ENCODE measurements at places on chromosomes 2 and 18.
A peak's percentile ranks its signal among the peaks of the same experiment; 100 is the strongest.

DNA sequence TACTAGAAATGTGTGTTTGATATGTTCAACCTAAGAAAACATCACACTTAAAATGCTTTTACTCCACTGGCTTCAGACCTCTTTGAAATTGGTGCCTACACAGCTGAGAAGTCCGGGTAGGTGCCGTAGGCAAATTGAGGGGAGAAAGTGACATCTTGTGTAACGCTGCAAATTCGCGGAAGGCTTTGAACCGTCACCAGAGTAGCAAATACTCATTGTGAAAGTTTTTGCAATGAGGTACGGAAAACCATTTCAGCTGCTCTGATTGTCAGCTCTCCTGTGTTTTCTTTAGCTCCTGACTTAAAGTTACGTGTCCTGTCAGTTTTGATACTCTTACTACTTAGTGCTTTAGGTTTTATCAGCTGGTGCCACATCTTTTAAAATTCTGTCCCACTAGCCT, 224.5 kb downstream of the FAM210A start:
- DNase-seq: no peak

- no peak for DNase-seq
These were observed 56.9 kb downstream of the DPYSL5 start for GRCh38 chr2:26904839-26905238.

GRCh38 chr2:132416723-132417395, at the start of gene GPR39:
Gene GPR39 (plus strand): TSS chr2:132416805.
- DNase-seq: no peak

GRCh38 chr2:99827296-99827999, 314.9 kb downstream of the AFF3 start:
- peak; percentile 73 for DNase-seq

- no peak for DNase-seq
These were observed 11.7 kb downstream of the AGPS start for GRCh38 chr2:177404243-177404642.

DNA sequence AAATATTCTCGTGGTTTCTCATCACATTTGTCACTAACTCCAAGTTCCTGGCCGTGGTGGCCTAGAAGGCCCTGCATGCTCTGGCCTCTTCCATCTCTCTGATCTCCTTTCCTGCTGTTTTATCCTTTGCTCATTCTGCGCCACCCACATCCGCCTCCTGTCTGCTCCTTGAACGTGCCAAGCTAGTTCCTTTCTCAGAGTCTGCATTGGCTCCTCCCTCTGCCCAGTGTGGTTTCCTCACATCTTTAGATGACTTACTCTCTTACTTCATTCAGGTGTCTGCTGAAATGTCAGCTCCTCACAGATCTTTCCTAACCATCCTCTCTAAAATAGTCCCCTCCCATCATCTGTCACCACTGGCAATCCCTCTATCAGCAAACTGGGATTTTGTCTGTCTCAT, 158.6 kb upstream of the RBMS1 start:
- peak; percentile 81 for DNase-seq

DNA sequence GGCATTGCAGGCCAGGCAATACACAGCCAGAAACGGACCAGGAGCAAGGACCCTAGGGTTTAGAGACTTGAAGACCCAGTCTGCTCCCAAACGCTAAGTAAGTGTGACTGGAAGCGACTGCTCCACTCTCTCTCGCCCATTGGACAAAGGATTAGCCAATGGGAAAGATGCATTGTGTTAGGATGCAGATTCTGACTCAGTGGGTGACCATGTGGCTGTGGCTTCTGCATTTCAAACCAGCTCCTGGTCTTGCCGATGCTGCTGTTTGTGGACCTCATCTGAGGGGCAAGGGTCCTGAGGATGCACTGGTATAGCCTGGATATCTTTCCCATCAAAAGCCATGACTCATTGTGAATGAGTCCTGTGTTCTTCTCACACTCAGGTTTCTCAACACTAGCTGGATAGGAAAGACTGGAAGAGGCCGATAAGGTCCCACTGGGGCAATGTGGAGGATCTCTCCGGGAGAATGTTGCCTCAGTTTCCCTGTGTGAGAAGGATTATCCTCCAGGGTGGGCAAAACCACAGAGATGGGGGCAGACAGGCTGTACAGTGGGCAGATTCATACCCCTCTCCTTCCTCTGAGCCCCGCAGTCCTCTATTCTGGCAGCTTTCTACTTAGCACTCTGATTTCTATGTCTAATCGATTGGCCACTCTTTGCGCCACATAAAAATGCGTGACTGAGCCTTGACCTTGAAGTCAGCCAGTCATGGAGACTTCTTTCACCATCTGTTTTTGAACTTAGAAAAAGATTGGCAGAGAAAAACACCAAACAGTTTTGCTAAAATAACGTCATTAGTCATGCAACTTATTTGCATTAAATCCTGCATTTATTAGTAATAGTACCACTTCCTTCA, 257.1 kb downstream of the PRKCE start:
- no peak for DNase-seq

- no peak for DNase-seq
These were observed 385.3 kb downstream of the RBM43 start for GRCh38 chr2:150876251-150876950.

- no peak for DNase-seq
These were observed 74.4 kb downstream of the RIF1 start for GRCh38 chr2:151484100-151484499.

DNA sequence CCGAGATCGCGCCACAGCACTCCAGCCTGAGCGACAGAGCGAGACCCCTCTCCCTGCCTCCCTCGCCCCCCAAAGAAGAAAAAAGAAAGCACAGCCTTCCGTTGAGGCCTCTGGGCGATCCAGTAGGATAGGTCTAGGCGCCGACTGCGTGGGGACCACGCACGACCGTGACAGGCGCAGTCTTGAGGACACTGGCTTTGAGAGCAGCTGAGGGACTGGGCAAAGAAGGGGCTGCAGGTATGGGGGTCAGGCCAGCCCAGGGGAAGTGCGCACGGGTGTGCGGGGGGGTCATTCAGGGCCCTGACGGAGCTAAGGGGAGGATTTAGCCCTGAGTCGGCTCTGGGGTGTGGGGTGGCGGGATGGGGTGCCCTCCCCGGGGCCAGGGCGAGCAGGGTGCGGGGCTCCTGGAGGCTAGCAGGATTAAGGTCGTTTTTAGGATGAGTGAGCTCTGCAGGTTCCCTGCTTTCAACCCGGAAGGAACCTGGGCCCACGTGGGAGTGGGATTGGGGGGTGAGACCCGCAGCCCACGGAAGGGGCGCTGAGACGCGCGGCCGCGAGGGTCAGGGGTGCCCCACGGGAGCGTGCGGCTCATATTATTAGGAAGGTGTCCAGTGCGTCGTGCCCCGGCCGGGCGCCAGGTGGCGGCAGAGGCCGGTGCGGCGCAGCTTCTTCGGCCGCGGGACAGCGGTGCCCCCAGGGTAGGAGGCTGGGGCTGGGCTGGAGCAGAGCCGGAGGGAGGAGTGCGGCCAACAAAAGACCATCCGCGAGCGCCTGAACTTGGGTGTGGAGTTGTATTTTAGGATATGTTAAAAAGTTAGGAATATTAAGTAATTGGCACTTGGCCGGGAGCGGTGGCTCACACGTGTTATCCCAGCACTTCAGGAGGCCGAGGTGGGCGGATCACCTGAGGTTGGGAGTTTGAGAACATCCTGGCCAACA, 20.5 kb upstream of the ZNF236 start:
- peak; percentile 50 for DNase-seq

DNA sequence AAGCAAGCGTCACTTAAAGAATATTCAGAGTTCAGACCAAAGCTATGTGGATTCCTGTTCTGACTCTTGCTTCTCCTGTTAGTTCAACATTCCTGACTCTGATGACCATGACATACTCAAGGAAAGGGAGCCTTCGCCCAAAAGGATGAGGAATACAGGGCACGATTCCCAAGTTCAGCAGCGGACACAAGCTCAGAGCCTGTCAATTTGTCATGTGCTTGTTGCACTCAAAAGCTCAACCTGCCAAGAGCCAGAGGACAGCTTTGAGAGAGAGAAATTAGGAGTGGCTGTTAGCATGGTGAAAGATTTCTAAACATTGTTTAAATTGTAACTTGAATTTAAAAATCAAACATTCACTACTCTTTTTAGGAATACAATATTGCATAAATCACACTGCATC, 33.3 kb downstream of the APLF start:
- no peak for DNase-seq

GRCh38 chr2:196208915-196209314, 37.5 kb upstream of the STK17B start:
- no peak for DNase-seq

DNA sequence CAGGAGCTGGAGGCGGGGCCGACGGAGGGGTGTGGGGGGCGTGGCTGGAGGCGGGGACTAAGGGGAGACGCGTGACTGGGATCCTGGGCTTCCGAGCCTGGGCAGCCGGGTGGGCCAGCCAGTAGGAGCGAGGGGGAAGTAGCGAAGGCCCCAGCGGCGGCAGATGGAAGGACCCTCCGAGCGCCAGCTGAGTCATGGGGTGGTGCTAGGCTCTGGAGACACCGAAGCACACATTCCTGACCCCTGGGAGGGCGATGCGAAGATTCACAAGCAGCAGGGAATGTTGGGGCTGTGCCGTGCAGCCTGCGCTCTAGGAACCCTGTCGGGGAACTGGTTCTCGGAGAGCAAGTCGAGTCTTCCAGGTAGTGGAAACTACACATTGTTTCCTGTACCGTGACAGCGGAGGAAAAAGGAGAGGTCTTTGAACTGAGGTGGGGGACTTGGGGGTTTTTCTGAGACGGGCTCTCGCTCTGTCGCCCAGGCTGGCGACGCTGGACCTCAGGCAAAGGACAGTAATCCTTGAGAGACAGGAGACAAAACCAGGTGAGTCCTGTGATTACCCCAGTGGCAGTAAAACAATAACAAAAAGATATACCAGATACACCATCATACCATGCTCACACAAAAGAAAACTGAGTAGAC, 650 bp upstream of the AFG3L2 start:
- no peak for DNase-seq

DNA sequence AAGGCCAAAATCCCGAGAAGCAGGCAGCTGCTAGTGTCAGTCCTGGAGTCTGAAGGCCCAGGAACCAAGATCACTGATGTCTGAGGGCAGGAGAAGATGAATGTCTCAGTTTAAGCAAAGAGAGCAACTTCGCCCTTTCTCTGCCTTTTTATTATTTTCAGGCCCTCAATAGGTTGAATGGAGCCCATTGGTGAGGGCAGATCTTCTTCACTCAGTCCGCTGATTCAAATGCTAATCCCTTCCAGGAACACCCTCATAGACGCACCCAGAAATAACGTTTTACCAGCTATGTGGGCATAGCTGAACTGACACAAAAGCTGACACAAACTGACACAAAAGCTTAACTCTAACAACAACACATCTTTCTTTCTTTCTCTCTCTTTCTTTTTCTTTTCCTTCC, 78.0 kb upstream of the KCNJ3 start:
- DNase-seq: no peak

GRCh38 chr2:191567206-191567605, 110.7 kb upstream of the NABP1 start:
- no peak for DNase-seq

- DNase-seq: no peak
These were observed 38.3 kb downstream of the ST3GAL5 start for GRCh38 chr2:85850451-85850850.

DNA sequence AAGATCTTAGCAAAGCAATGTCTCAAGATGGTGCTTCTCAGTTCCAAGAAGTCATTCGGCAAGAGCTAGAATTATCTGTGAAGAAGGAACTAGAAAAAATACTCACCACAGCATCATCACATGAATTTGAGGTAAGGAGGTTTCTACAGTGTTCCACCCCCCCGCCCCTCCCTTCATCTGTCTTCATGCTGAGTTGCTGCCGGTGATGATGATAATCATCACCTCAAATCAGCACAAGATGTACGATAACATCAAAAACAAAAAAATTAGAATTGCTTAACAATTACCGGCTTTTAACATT, 14.6 kb downstream of the UGP2 start:
- DNase-seq: peak; percentile 76

- no peak for DNase-seq
These were observed 1109.2 kb downstream of the LRP1B start for GRCh38 chr2:141021611-141022010.

- DNase-seq: no peak
These were observed 172.6 kb upstream of the PIEZO2 start for GRCh38 chr18:11322006-11322405.

DNA sequence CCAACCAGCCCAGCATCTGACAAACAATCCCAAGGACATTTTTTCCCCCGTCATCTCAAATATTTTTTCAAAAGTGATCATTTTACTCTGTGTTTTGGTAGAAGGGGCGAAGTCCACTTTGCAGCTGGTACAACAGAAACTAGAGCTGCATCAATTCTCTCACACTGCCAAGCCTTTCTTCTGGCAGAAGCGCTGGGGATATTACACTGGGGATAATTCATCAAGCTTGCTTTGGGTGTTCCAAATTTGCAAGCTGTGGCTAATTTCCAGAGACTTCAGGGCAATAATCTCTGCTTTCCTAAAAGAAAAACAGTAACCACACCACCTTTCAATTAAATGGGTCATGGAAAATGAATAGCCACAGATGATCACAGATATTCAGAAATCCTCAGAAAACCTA, 238.3 kb downstream of the SLC8A1 start:
- DNase-seq: no peak

DNA sequence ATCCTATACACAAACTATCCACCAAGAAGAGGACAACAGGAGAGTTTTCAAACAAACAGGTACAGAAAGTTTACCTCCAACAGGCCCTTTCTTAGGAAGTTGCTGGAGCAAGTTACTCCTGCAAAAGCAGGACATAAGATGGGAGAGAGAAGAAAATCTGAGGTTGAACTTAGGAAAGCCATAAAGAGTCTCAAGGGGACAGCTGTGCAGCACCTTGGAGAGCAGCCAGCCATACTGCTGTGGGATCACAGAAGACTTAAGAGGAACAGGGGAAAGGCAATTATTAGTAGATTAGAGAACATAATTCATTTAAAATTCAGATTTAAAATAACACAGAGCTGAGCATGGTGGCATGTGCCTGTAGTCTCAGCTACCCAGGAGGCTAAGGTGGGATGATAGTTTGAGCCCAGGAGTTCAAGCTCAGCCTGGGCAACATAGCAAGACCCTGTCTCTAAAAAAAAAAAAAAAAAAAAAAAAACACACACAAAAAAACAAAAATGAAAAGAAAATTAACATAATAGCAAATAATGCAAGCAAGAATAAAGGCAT, 148.1 kb upstream of the SIX3 start:
- peak; percentile 10 for DNase-seq

DNA sequence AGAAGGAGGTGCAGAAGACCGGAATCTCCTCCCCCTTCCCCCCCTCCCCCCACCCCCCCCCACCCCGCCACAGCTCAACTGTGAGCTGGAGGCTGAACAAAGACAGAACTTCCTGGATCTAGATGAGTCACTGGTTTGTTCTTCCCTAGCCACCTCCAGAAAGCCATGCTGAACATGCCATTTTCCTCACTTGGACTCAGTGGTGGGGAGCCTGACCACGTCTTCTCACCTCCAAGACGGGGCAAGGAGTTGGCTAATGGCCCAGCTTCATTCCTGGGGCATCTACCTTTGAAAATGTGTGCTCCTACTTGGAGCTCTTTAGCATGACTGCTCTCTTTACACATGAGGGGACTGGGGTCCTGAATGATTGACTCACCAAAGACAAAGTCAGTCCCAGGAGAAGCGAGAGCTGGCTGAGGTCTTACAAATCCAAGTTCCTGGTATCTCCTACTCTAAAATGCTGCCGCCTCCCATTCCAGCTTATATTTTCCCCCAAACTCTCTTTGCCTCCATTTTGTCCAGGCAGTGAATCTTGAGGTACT, 22.6 kb upstream of the FZD5 start:
- peak; percentile 59 for DNase-seq

GRCh38 chr2:180776921-180777320, 203.5 kb upstream of the UBE2E3 start:
- no peak for DNase-seq

- no peak for DNase-seq
These were observed 117.9 kb upstream of the COL5A2 start for GRCh38 chr2:189297446-189297845.
